ENCODE measurements at places on chromosomes 12 and 14.

- no peak for DNase-seq
These were observed 213.6 kb downstream of the DAD1 start for GRCh38 chr14:22375321-22375930.

- no peak for DNase-seq
These were observed 11.8 kb downstream of the FOXG1 start for GRCh38 chr14:28778138-28779117.

DNA sequence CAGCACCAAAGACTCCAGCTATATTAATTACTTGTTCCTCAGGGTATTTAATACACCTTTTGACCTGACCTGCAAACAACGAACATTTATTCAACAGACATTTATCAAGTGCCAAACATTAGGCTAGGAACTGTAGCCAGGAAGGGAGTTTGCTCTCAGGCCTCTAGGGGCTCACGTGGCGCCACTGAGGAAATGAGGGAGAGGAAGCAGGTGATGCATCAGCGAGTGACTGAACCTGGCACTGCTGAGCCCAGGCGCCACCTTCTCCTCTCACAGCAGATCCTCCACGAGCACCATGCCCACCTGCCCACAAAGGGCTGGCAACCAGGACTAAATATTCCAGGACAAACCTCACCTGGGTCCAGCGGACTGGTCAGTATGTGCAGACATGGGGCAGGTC, 50.2 kb downstream of the SETD3 start:
- DNase-seq: no peak

- no peak for DNase-seq
These were observed 699 bp upstream of the CD69 start for GRCh38 chr12:9761419-9761781.
